ENCODE measurements at places on chromosomes 4 and X.

DNA sequence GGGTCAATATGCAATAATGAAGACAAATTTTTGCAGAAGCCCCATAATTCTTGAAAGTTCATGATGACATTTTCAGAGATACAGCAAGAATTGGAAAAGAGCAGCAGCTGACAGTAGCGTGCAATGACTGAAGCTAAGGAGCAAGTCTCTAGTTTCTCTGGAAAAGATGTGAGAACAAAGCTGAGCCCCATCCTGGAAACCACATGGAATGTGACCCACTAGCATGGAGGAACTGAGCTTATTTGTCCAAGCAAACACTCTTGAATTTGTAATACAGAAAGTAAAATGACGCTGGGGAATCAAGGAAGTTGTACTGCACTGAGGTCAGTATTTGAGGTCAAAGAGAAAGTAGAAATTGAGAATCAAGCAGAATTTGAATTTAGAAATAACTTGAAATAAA is 1447.2 kb downstream of the FSTL5 start:
- DNase-seq: no peak

- no peak for DNase-seq
These were observed 931 bp downstream of the DDX60 start for GRCh38 chr4:168317621-168318020.

- no peak for DNase-seq
These were observed 389.6 kb upstream of the MAOA start for GRCh38 chrX:43266487-43266886.

GRCh38 chr4:89275587-89275986 is 32.0 kb downstream of the GPRIN3 start:
- DNase-seq: no peak

DNA sequence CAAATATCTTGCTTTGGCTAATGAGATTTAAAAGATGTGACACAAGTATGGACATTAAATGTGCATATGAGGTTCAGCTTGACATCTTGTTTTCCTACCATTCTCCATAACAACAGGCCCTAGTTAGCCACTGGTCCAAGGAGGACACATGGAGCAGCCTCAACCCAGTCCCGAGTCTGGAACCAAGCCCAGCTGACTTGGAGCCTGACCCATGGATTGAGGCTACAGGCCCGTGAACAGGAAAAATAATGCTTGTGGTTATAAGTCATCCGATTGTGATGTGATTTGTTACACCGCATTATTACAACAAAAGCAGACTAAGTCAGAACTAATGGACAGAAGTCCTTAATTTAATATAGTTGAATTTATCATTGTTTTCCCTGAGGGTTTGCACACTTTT is 123.2 kb upstream of the BANK1 start:
- DNase-seq: no peak

DNA sequence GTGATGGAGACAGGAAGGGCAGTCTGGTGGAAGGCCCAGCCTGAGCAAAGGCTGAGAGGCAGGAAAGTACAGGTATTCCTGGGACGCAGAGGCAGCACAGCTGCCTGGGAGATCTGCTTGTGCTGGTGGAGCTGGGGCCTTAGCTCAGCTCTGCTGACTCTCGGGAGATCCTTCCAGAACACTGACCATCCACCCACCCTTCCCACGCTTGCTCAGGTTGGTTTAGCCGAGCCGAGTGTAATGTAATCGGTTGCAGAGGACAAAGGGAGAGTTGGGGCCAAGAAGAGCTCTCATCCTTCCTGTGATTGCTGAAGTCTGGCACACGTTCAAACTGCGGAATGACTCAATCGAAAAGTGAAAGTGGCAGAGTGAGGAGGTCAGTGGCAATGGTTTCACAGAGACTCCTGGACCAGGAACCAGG is 43.1 kb upstream of the GPR78 start:
- no peak for DNase-seq

DNA sequence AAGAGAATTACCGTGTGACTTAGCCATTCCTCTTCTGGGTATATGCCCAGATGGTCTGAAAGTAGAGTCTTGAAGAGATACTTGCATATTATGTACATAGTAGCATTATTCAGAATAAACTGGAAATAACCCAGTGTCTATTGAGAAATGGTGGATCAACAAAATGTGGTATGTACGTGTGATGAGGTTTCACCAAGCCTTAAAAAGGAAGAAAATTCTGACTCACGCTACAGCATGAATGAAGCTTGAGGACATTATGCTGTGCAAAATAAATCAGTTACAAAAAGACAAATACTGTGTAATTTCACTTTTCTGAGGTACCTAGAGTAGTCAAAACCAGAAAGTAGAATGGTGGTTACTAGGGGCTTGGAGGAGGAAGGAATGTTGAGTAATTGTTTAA is 37.3 kb downstream of the GBA3 start:
- no peak for DNase-seq

- DNase-seq: no peak
These were observed 596.4 kb downstream of the MID1IP1 start for GRCh38 chrX:39397561-39398199.

DNA sequence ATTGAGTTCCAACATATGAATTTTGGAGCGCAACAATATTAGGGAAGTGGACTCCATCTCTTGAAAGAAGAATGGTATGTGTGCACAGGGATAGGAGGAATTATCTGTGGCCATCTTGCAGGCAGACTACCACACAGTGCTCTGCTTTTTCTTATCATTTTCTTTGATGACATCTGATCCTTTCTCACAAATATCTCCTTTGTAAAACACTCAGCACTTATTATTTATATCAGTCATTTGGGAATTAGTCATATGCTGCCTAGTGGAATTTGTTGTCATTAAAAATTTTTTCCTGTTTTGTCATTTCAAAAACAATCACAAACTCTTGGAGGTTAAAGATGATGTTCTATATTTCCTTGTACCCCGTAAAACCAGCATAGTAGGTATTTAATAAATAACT is 444.3 kb upstream of the ATOH1 start:
- DNase-seq: no peak

GRCh38 chr4:109359040-109359646 is 56.7 kb upstream of the COL25A1 start:
- DNase-seq: no peak

GRCh38 chr4:38711066-38711465 is 47.1 kb downstream of the KLF3 start:
- no peak for DNase-seq

- DNase-seq: no peak
These were observed 34.7 kb upstream of the PLAC1 start for GRCh38 chrX:134692990-134693389.

- DNase-seq: no peak
These were observed 455.2 kb downstream of the PCDH7 start for GRCh38 chr4:31175242-31175910.

GRCh38 chr4:151538963-151539362 is 130.0 kb downstream of the FHIP1A start:
- no peak for DNase-seq

DNA sequence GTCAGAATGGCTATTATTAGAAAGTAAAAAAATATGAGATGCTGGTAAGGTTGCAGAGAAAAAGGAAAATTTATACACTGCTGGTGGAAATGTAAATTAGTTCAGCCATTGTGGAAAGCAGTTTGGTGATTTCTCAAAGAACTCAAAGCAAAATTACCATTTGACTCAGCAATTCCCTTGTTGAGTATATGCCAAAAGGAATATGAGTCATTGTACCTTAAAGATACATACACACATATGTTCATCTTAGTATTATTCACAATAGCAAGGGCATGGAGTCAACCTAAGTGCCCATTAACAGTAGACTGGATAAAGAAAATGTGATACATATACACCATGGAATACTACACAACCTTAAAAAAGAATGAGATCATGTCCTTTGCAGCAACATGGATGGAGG is 148.2 kb downstream of the COMMD8 start:
- no peak for DNase-seq

- no peak for DNase-seq
These were observed 172.3 kb downstream of the SHROOM3 start for GRCh38 chr4:76607266-76607799.

GRCh38 chrX:19462231-19462630 is 53.1 kb downstream of the MAP3K15 start:
- DNase-seq: no peak

GRCh38 chrX:67635424-67635823 is 91.6 kb downstream of the AR start:
- no peak for DNase-seq

GRCh38 chr4:100177126-100177525 is 13.1 kb downstream of the DDIT4L start:
- no peak for DNase-seq

DNA sequence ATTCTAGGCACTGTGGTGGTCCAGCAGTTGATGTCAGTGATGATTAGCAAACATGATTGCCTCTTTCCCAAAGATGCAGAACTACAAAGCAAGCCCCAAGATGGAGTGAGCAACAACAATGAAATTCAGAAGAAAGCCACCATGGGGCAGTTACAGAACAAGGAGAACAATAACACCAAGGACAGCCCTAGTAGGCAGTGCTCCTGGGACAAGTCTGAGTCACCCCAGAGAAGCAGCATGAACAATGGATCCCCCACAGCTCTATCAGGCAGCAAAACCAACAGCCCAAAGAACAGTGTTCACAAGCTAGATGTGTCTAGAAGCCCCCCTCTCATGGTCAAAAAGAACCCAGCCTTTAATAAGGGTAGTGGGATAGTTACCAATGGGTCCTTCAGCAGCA is 365.3 kb downstream of the MAPK10 start:
- DNase-seq: no peak

DNA sequence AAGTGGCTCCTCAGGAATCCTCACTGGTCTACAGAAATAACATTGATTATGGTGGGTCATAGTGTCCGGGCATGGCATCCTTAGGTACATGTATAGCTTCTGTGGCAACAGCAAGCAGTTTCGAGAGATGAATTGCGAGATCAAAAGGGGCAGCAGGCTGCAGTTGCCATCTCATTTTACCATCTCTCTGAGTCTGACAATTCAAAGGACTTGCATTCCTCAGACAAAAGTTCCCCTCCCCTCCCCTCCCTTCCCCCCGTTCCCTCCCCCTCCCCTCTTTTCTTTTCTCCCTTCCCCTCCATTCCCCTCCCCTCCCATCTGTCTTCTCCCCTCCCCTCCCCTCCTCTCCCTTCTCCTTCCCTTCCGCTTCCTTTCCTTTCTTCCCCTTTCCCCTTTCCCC is 70.2 kb downstream of the MTNR1A start:
- DNase-seq: no peak

GRCh38 chr4:64975177-64975576 is 565.9 kb upstream of the TECRL start:
- DNase-seq: no peak

GRCh38 chrX:18548996-18549395 is 122.9 kb downstream of the RS1 start:
- DNase-seq: no peak

- DNase-seq: no peak
These were observed 223.1 kb upstream of the SLIT2 start for GRCh38 chr4:20028645-20029044.

DNA sequence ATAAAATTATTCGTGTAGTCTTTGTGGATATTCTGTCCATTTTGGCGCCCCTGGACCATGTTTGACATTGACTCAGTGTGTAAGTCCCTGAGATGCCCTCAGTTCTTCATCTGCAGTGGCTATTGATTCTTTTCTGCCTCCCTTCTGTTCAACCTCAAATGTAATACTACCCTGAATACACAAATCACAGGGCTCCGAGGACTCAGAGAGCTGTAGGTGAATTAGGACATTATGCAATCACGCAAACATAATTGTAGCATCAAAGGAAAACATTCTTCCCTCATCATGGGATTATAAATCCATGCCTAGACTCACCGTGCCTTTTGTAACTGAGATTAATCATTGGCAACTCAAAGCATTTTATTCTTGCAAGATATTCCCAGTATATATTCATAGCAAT is 161.4 kb upstream of the PACRGL start:
- no peak for DNase-seq

- DNase-seq: no peak
These were observed 3.5 kb upstream of the EDNRA start for GRCh38 chr4:147477439-147477838.

- no peak for DNase-seq
These were observed 71.0 kb upstream of the NKX1-1 start for GRCh38 chr4:1477045-1477840.

DNA sequence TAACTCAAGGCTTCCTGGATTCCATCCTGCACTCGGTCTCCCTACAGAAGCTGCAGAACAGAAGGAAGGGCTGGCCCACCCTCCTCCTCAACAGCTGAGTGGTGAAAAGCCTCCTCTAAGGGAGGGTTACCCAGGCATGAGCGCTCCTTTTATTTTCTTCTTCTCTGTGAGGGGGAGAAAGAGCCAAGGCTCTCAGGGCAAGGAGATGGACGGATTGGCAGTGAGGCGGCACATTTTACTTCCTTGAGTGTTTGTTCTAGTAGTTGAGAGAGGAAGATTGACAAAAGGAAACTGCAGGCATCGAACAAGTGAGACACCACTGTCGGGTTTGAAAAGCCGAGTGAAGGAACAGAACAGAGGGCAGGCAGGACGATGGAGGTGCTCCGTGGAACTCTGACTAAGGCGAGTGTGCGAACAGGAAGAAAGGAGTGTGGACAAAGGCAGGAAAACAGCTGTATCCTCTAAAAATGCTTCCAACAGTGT is 38.4 kb upstream of the STS start:
- no peak for DNase-seq

- DNase-seq: no peak
These were observed 92.7 kb upstream of the RPL34 start for GRCh38 chr4:108527723-108528122.

- no peak for DNase-seq
These were observed 3.0 kb downstream of the PLP2 start for GRCh38 chrX:49174723-49175122.

DNA sequence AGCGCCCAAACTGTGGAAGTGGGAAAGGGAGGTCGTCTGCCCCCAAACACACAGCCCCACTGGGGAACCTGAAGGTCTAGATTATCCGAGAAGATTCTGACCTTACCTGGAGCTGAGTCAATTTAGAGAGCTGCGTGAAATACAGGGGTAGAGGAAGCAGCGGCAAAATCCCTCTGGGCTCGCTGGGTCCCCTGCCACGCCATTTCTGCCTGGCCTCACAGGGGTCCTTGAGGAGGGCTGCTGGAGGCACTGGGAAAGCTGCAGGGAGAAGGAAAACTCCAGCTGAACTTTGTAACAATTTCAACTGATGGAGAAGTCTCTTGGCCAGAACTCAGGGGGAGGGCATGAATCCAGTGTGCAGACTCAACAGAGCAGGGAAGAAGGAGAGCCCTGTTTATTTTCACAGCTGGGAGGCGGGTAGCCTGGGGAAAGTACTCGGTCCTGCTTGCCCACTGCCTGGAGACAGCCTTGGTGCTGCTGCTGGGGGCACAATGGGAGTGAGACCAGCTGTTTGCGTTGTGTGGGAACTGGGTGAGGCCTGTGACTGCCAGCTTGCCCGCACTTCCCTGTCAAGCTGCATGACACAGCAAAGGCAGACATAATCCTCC is 93.2 kb upstream of the MAPK10 start:
- peak; percentile 44 for DNase-seq

GRCh38 chrX:153304988-153305736 is 16.4 kb downstream of the PNMA6F start:
- no peak for DNase-seq

- no peak for DNase-seq
These were observed 553.9 kb downstream of the SPRY1 start for GRCh38 chr4:123950530-123950929.

Data from left ventricle myocardium inferior (tissue), 1 donor.